ENCODE measurements at places on chromosomes 4 and X. TPM values are rescaled to one million over a fixed set of nuclear protein-coding genes. Genes with fewer than 3 reads are reported as not detected.

SRPX gene
- 151 TPM for total RNA-seq

ADH6 gene
- total RNA-seq = not detected

HHIP gene
- total RNA-seq = 48.8 TPM

PCDH7 gene
- 1.2 TPM for total RNA-seq

ZNF182 gene
- total RNA-seq = 3.1 TPM

KIF4A gene
- 30.6 TPM for total RNA-seq

ADGRL3 gene
- 0.73 TPM for total RNA-seq

CA5B gene
- 1.6 TPM for total RNA-seq

HMGB2 gene
- total RNA-seq = 294 TPM

PDE6B gene
- total RNA-seq = 0.18 TPM

TRMT2B gene
- total RNA-seq = 20.0 TPM

COL25A1 gene
- total RNA-seq = 0.06 TPM

DUX4 gene
- total RNA-seq = not detected

RADX gene
- 4.2 TPM for total RNA-seq

TASL gene
- not detected for total RNA-seq

FAT4 gene
- total RNA-seq = 1.1 TPM

GSX2 gene
- not detected for total RNA-seq

ZNF518B gene
- total RNA-seq = 0.26 TPM

GAK gene
- 121 TPM for total RNA-seq

SRPK3 gene
- 0.03 TPM for total RNA-seq
